ENCODE measurements at places on chromosomes 7 and 10.

DNA sequence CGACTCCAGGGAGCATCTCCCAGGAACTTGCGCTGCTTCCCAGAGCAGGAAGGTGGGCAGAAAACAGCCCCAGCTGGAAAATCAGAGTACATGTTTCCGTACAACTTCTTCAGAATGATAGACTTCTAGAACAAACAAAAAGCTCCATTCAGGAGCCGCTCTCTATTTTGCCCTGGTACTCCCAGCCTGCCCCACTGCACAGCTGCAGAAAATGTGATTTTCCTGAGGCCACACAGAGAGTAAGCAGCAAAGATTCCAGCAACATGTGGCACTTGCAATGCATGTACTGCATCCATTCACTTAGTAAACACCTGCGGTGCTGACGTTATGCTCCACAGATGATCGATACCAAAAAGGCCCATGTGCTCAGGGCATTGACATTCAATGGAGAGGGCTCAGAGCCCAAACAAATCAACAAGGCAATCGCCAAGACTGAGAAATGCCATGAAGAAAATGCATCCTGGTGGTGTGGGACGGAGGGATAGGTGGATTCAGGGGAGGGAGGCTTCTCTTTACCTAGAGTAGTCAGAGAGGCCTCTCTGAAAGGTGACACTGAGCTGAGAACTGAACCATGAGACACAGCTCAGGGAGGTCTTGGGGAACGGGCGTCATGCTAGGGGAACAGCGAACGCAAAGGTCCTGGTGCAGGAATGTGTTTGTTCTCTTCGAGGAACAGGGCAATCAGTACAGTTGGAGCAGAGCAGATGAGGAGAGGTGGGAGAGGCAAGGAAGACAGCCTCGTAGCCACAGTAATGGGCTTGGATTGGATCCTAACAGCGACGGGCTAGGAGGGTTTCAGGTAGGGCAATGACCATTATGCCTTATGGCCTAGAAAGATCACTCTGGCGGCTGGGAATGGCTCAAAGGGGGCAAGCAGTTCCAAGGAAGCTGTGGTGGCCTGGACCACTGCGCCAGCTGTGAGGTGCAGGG lies 35.3 kb upstream of the DUSP5 start:
- no peak for DNase-seq

GRCh38 chr10:70779088-70779487 lies 6.1 kb downstream of the TBATA start:
- no peak for DNase-seq

GRCh38 chr7:33854178-33854577 lies 51.2 kb upstream of the BMPER start:
- no peak for DNase-seq

DNA sequence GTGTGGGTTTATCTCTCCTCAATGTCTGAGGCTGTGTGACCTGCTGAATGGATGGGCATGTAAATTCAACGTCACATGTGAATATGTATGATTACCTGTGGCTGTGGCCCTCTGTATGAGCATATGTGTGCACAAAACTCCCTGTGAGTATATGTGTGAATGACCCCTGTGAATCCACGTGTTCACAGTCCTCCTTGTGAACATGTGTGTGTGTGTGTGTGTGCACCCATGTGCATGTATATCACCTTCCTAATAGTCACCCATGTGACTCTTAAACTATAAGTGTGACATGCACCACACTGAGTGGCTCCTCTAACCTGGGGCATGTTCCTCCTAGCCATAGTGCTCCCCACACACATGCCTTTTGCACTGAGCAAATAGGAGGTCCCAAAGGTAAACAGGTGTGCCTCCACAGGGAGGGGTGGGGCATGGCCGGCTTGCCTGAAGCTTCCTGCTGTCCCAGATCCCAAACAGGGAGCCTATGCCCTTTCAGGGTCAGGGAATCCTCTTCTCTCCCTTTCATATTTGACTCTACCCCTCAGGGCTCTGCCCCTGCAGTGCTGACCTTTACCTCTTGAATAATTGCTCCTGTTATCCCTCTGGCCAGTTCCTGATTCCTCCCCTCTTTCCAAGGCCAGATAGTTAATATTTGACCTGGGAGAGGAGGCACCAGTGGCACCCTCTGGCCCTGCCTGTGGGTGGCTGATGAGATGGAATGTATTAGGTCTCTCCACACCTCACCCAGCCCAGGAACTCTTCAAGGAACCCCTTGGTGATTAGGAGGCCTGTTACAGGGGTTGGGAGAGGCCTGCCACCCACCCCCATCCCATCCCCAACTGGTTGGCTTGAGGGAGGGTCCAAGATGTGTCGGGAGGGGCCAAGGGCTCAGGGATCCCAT lies 1.9 kb downstream of the SEMA4G start:
- DNase-seq: no peak

DNA sequence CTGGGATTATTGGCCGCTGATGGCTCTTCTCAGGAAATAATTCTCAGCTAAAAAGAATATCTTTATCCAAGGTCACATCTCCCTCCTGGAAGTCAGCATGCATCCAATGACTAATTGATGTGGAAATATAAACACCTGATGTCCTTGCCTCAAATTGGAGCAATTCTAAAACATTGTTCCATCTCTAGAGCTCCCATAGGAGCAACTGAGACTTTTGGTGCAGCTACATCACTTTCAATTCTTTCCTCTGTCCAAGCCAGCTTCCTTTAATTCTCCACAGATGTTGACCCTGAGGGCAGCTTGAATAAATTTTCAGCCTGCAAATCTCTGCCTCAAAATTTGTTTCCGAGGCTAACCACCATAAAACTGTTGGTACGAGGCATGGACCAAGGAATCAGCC lies 43.9 kb upstream of the KCND2 start:
- DNase-seq: no peak

DNA sequence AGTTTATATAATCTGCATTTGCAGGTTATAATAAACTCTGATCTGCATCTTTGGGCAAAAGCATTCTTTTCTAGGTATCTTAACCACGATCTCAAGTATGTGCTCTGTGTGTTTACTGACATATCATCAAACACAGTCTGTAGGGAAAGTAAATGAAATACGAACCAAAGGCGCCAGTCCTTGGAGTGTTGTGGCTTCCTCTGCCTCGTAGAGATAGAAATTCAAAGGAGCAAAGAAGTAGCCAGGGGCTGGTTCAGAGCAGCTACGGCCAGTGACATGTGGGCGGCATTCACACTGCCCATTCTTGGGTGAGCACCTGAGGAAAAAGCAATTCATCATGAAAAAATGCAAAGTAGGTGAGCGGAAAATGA lies 38.7 kb downstream of the LAMB4 start:
- DNase-seq: no peak

GRCh38 chr10:188546-188945 lies 53.3 kb downstream of the ZMYND11 start:
- DNase-seq: no peak

GRCh38 chr7:117669818-117670217 lies 190.0 kb downstream of the CFTR start:
- DNase-seq: no peak

- no peak for DNase-seq
These were observed 11.8 kb upstream of the RRP12 start for GRCh38 chr10:97412891-97413304.

DNA sequence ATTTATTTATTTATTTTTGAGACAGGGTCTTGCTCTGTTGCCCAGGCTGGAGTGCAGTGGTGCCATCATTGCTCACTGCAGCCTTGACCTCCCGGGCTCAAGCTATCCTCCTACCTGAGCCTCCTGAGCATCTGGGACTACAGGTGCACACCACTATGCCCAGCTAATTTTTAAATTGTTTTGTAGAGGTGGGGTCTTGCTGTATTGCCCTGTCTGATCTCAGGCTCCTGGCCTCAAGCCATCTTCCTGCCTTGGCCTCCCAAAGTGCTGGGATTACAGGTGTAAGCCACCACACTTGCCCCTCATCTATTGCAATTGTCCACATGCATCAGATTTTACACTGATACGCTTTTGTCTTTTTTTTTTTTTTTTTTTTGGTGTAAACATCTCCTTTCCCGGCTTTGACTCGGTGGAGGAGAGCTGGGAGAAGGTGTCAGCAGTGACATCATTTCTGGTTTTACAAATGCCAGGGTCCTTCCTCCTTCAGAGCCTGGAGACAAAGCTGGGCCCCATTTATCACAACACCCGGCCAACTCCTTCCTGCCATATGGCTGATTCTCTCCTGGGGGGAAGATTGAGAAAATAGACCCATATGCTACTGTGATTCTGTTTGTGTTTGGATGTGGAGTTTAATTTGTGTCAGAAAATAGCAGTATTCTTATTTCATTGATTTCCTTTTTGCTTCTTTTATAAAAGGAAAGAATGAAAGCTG lies 61.3 kb downstream of the GALNT17 start:
- peak; percentile 87 for DNase-seq

- DNase-seq: no peak
These were observed 14.3 kb downstream of the UBTD1 start for GRCh38 chr10:97512993-97513392.

DNA sequence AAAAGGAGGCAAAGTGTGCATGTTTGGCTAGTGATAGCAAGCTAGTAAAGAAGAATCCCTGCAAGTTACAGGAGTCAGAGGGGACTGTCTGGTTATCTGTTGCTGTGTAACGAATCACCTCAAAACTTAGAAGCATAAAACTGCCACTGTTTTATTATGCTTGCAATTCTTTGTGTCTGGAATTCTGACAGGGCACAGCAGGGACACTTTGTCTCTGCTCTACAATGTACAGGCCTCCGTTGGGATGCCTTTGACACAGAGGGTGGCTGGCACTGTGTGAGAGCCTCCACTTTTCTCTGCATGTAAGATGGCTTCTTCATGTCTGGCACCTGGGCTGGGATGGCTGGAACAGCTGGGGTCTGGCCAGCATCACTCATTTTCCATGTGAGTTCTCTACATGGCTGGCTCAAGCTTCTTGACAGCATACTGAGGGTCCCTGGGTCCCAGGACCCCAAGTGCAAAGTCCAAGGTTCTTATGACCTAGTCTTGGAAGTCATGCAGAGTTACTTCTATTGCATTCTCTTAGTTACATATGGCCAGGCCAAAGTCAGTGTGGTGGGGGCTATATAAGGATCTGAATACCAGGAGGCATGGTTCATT lies 276.9 kb downstream of the RPS24 start:
- DNase-seq: no peak

DNA sequence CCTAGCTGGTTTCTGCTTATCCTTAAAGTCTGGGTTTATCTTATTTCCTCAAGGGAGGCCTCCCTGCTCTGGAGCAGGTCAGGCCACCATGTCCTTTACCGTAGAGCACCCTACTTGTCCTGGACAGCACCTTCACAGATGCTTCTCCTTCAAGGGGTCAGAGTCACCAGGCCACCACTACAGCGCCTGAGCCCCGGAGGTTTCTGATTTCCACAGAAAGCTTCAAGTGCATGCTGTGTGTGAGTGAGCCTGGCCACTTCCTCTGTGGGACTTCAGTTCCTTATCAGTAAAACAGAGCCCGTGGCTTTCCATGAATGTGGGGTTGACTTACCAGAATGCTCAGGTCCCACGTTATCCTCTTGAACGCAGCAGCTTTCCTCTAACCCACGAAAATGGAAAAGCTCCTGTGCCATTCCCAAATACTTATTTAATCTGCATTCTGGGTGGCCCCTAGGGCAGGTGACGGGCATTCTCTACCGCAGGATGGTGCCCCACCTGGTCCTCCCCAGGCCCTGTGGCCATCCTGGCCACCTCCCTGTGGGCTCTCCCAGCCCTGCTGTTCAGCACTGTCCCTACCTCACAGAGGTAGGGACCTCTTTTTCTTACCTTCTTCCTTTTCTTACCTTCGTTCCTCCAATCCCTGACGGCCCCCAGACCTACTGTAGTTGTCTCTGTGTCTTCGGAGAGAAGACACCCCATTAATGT lies 1.4 kb upstream of the DOCK1 start:
- no peak for DNase-seq

GRCh38 chr7:2321020-2321419 lies 6.8 kb upstream of the SNX8 start:
- peak; percentile 16 for DNase-seq

DNA sequence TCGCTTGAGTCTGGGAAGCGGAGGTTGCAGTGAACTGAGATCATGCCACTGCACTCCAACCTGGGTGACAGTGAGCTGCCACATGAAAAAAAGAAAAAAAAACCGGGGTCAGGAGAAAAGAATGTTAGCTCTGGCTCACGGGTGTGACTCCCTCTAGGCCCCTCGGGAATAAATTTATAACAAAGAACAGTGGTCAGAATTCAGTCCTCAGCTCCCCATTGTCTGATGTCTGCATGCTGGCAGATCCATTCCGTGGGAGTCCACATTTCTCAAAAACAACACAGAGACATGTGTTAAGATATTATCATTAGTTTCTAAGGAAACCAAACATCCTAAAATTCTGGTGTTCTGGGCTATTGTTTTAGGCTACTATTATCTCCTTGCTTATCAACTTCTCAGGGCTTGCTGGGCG lies 90.6 kb downstream of the MARCHF5 start:
- no peak for DNase-seq

GRCh38 chr10:53864846-53865245 lies 936.2 kb downstream of the PCDH15 start:
- no peak for DNase-seq

- no peak for DNase-seq
These were observed 61.3 kb downstream of the MICU1 start for GRCh38 chr10:72564596-72564995.

GRCh38 chr7:151381098-151381347 lies 28.8 kb downstream of the WDR86 start:
- DNase-seq: no peak

- DNase-seq: no peak
These were observed 25.1 kb downstream of the CUL1 start for GRCh38 chr7:148723846-148724245.

- DNase-seq: no peak
These were observed 199.2 kb downstream of the KIF20B start for GRCh38 chr10:89900554-89900953.

DNA sequence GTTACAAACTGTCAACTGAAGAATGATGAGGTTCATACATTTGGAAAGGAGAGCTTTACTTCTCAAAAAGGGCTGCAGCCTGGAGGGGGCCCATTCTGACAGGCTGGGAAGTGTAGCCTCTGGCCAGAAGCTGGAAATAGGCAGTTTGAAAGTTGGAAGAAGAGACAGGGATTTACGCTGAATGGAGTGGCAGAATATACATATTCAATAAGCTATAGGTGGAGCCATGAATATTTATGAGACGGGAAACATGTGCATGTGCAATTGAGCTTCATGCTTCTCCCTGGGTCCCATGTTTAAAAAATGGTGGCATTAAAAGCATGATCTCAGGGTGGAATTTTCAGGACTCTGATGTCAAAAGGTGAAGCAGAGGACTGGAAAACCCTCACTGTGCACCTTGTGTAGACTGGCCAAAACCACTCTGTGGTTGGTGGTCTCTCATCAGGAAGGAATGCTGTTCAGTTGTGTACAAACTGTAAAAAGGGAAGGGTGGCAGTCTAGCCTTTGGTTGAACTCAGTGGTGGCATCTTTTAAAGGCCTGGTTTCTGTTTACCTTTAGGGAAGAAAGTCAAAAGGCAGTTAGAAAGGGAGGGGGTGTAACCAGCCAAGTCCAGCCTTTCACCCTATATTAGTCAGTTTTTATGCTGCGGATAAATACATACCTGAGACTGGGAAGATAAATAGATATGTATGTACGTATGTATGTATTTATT lies 7.2 kb upstream of the ACTR3B start:
- no peak for DNase-seq

GRCh38 chr7:96131525-96131924 lies 190.4 kb downstream of the SLC25A13 start:
- DNase-seq: no peak
